Stimulated activated naive CD8-positive, alpha-beta T cell treated with anti-CD3 and anti-CD28 coated beads, Interleukin-15, Interleukin-2, amounts not matched to agents 100 U/mL and 50 U/mL, for 24 hours (primary cell): ENCODE measurements at places on chromosomes 12 and 14.

DNA sequence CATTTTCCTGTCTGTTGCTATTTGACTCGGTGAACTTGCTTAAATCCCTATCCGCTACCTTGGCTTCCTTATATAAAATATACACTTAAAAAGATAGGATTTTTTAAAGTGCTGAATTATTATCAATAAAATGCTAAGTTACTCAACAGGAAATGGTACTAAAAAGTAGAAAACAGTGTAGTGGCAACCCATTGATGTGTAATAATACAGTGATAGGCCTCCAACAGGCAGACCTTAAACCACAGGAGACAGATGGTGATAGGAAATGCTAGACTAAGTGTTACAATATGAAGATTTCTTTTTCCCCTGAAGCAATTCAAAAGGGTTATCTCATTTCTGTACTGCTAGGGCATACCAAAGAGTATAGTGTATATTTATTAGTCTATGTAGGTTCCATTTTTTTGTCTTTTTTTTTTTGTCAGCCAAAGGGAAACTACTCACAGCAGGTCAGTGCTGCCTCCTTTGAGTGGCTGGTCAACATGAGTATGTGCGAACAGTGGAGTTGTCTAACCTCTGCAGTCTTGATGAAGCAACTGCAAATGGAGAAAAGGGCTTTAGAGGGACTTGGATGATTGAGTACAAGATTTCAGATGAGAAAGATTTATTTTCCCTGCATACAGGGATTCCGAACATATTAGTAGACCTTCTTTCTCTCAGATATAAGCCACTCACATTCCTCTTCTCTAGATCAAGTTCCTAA is 183.8 kb downstream of the ACSS3 start:
- no peak for DNase-seq

DNA sequence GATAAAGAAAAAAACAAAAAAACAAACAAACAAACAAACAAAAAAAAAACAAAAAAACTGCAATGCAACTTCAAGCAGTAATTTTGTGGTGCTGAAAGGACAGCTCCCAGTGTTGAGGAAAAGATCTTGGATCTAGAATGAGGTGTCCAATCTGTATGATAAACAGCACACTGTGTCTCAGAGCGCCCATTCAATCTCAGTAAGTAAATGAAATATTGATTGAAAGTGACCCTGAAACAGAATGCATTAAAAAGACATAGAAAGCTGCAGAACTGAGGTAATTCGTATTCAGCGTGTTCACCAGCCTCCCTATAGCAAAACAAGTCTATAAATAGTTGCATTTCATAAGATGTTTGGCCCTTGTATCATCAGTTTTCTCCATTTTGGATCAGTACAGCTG is 153.0 kb downstream of the NOVA1 start:
- DNase-seq = no peak

GRCh38 chr12:3928538-3929184 is 55.5 kb upstream of the PARP11 start:
- DNase-seq = no peak

GRCh38 chr12:92070054-92070863 is 75.4 kb downstream of the BTG1 start:
- no peak for DNase-seq

DNA sequence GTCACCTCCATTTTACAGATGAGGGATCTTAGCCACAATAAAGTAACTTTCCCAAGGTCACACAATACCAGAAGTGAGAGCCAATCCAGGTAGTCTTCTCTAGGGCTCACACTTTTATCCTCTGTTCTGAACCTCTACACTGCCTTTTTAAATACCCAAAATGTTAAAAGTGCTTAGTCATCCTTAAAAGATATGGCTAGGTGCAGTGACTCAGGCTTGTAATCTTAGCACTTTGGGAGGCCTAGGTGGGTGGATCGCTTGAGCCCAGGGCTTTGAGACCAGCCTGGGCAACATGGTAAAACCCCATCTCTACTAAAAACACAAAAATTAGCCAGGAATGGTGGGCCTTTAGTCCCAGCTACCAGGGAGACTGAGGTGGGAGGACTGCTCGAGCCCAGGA is 104.1 kb upstream of the PPP4R3A start:
- no peak for DNase-seq

GRCh38 chr12:99984271-99985128 is at the start of gene ANKS1B:
ANKS1B (minus strand) TSS chr12:99984936; CDS start chr12:99984237, 699 bp downstream.
- DNase-seq = peak; percentile 28

DNA sequence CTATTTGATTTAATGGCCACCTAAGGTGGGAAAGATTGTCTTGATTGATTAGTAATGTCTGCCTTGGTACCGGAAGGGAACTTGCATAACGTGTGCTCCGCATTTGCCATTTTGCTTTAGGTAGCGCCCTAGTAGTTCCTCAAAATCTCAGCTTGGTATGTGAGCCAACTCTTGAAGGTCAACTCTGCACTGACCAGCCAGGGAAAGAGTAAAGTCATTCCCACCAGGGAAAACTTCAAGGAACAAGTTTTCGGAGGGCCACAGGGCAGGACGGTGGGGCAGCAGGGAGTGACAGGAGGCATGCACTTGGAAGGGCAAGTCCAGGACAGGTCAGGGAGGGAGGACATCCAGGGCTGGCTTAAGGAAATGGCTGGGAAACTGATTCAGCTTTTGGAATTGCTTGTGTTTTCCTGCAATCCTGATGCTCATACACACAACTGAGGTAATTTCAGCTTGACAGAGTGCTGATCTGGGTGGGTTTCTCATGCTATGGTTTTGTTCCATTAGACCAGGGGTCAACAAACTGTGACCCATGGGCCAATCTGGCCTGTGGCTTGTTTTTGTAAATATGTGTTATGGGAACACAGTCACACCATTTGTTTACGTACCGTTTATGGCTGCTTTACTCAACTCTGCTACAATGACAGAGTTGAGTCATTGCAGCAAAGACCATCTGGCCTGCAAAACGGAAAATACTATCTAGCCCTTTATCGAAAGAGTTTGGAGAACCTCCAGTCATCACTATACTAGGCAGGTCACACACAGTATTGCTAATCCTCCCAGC is 184.5 kb downstream of the RBM19 start:
- no peak for DNase-seq

DNA sequence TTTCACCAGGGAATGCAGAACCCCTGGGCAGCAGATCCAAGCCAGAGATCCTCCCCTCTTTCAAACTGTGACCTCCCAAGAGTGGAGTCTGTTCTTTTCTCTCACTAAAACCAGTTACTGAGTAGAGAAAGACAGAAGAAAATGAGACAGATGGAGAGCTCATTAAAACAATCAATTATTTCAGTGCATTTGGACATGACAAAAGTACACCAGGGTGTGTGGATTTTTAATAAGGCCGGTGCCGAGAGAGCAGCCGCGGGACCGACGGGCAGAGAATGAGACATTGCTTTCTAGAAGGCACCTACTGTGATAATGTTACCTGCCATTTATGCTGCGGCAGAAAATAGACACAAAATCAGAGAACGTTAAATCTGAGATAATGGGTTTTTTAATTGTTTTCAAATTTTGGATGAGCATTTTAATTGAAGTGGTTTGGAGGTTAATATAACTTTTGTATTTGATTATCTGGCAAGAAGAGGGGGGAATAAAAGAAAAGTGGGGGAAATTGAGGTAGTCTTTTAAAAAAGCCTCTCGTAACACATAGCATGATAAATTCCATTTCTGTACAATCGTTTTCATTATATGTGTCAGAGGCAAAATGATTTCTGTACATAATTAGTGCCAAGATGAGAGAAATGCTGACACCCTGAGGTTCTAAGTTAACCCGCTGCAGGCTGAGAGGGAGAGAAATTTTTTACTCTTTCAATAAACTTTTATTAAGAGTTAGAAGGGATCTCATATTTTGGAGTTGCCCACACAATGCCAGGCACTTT is 70.8 kb downstream of the HSPB8 start:
- DNase-seq = no peak

- no peak for DNase-seq
These were observed 17.6 kb downstream of the ANKRD9 start for GRCh38 chr14:102491786-102492530.

DNA sequence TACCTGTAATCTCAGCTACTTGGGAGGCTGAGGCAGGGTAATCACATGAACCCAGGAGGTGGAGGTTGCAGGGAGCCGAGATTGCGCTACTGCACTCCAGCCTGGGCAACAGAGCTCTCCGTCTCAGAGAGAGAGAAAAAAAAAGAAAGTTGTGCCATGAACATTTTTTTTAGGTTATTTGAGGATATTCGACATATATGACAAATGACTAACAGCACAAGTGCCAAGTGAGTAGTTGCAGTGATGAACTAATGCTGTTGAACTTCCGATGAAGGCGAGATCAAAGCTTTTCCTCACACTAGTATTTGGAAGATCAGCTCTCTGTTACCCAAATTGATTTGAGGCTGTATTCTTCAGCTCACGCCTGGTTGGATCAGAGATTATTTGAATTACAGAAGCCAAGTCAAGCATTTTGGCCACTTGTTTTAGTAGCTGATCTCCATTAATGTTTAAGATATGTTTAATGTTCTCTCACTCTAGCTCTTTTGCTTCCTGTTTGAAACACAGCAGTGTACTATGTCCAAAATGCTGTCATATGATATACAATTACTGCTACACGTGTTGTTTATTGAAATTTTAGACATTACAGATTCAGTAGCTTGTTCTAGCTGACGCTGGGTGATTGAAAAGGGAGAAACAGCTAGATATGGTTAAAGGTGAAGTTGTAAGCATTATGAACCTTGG is 43.4 kb downstream of the WDR20 start:
- DNase-seq = no peak

DNA sequence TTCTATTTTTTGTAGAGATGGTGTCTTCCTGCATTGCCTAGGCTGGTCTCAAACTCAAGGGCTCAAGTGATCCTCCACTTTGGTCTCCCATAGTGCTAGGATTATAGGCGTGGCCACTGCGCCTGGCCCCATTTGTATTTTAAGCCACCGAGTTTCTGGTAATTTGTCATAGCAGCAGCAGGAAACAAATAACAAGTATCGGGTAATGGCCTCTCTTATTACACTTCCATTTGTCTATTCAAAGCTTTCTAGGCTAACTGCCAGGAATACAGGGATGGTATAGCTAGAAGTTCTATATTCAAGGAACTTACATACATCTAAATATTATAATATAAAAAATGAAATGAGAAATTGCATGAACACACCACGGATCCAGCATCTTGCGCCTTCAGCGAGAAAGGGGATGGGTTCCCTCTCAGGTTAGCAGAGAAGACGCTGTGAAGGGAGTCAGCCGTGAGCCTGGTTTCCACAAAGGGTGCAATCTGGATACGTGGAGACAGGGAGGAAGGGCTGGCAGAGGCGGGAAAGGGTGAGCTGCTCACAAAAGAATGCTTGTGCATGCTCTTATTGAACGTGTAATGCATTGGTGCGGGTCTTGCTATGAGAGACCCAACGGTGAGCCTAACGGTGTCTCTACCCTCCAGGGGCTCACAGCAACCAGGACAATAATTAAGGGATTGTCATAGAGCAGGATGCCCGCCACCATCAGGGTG is 9.5 kb downstream of the BDKRB1 start:
- no peak for DNase-seq

- DNase-seq = no peak
These were observed 255.5 kb downstream of the RASSF9 start for GRCh38 chr12:85580562-85581168.

DNA sequence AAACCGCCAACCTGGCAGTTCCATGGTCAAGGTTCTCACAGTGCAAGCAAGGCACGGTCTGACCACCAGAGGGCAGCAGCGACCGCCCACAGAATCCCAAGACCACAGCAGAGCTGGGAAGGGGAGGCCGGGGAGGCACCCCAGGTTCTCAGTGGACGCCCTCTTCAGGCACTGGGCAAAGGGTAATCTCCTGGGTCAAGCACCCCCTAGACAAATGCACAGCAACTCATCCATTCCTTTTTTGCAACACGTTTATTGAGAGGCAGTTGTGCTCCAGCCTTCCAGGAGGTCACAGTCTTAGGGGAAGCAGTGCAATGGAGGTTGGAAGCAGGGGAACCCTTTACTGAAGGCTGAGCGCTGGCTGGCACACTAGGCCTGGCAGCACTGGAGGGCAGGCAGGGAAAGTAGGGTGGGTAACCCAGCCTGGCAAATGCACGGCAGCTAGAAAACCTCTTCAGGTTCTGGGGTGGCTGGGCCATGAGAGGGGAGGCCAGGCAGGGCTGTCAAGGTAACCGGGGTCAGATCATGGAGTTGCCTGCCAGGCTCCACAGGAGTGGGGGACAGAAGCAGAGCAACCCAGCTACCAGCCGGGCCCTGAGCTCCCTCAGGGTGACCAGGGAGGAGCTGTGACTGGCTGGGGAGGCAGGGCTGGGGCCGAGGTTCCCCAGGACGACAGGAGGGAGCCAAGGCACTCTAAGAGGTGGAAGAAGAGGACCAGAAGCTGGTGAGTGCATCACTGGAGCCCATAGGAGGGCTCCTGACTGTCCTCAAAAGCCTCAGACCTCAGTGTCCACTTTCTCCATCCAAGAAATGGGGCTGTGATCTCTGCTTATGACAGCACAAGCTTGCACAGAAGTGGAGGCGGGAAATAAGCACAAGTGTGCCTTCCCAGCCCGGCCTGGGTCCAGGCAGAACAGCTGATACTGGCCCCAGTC is 1.8 kb upstream of the RHOF start:
- peak; percentile 89 for DNase-seq

GRCh38 chr12:53564278-53564677 is 57.0 kb upstream of the NPFF start:
- no peak for DNase-seq

DNA sequence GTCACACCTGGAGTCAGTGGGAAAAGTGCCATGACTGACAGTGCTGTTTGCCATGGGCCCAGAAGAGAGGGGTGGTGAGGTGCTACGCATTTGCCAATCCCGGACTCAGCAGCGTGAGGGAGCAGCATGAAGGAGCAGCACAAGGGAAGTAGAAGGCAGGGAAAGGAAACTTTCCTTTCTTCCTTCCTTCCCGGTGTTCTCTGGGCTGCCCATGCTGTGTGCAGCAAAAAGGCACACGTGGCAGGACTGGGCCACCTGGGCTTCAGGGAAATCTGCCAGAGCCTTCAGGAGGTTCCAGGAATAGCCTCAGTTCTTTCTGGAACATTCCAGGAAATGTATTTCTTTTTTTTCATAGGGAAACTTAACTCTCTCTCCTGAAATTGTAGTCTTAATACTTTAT is 23.0 kb downstream of the TRIM9 start:
- DNase-seq = no peak

- no peak for DNase-seq
These were observed 282.1 kb upstream of the NPAS3 start for GRCh38 chr14:32656601-32657000.

GRCh38 chr12:14284184-14284722 is 81.2 kb upstream of the ATF7IP start:
- no peak for DNase-seq

DNA sequence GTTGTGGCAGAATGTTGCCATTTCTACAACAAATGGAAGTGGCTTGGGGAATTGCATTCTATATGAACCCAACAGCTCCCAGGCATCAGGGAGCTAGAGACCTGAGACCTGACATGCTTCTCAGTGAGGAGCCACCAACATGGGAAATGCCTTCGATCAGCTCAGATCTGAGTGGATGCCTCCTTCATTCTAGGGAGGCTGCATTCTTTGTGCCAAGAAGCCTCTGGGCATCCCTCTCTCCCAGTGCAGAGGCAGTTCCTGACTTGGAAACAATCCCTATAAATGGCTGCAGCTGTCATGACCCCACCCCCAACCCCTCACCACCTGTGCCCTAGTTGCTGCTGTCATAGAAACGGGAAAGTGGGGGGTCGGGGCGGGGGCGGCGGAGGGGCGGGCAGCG is 196.3 kb downstream of the PPM1H start:
- DNase-seq = no peak

GRCh38 chr14:88189417-88190191 is 133.5 kb downstream of the KCNK10 start:
- DNase-seq = peak; percentile 70
